Stimulated activated CD8-positive, alpha-beta memory T cell treated with anti-CD3 and anti-CD28 coated beads, Interleukin-4, amount 100 ng/mL, for 1 hour (primary cell): ENCODE measurements at places on chromosomes 11 and 22.

DNA sequence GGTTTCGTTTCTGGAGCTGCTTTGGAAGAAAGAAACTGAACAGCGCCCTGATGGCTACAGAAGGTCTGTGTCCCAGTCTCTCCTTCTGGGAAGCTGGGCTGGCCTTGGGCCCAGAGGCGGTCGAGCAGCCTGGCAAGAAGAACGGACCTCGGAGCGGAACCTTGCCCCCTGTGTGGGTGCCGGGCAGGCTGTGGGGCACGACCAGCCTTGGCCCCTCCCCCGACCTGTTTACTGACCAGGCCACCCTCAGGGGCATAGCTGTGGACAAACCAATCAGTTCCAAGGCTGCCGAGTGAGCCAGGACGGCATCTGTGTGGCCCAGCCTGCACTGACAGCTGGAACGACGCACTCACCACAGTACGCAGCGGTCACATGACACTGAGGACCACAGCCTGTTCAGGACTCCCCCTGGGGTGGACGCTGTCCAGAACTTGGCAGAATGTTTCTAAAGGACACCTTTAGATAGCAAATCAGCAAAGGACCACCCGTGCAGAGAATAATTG lies 7.2 kb downstream of the PIM3 start:
- DNase-seq: no peak

DNA sequence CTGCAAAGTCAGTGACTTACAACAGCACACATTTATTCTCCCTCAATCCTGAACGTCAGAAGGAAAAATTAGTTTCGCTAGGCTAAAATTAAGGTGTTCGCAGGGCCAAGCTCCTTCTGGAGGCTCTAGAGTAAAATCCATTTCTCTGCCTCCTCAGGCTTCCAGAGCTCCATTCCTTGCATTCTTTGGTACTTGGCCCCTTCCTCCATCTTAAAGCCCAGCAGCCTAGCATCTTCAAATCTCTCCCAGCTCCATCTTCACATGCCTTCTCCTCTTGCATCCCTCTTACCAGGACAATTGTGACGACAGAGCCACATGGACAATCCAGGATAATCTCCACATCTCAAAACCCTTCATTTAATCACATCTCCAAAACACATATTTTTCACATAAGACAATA lies 165.0 kb downstream of the GRIA4 start:
- DNase-seq: no peak

DNA sequence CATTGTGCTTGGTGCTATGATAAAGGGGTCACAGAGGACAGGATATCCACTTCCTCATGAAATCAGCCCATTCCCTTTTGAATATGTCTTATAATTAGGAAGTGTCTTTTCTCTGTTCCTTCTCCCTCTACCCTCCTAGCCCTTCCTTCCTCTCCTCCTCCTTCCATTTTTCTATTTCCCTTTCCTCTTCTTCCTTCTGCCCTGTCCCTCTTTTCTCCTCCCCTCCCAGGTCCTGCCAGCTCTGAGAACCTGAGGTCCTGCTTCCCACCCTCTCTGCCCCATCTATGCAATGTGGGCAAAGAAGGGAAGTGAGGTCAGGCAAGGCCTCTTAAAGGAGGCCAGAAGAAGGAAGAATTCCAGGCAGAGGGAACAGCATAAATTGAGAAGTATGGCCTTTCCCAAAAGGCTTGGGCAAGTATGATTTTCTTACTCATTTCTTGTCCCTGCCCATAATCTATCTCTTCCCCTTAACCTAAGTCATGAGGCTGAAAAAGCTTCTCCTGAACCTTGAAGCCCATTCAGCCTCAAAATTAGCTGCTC lies 7.7 kb upstream of the UBASH3B start:
- DNase-seq: no peak

DNA sequence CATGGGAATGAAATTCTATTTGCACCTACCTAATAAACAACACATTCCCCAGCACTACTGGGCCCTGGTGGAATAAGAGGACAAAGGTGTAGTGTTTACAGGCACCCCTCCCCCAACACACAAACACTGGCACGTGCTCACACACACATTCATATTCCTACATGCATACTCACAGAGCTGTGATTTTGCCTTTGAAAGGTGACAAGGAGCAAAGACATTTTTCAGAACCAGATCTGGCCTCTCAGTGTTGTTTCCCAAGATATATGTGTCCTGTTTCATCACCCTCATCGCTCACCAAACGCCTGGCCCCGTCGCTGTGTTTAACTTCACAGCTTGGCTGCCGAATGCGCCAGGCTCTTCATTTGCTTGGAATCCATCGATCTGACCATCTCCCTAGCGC lies 292.6 kb downstream of the NTM start:
- no peak for DNase-seq

DNA sequence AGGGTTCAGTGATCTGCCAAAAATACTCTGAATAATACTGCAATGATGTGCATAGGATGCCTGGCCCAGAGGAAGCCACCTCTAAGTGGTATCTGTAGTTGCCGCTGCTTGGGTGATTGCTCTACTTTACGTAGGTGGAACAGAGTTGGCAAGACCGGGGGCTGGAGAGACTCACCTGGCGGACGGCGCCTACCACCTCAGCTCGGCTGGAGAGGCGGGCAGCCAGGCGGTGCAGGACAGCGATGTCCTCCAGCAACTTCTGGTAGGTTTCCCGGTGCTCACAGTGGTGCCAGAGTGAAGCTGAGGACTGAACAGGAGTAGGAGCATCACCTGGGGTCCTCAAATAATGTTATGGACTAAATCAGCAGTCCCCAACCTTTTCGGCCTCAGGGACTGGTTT lies 34.5 kb upstream of the LYVE1 start:
- no peak for DNase-seq

DNA sequence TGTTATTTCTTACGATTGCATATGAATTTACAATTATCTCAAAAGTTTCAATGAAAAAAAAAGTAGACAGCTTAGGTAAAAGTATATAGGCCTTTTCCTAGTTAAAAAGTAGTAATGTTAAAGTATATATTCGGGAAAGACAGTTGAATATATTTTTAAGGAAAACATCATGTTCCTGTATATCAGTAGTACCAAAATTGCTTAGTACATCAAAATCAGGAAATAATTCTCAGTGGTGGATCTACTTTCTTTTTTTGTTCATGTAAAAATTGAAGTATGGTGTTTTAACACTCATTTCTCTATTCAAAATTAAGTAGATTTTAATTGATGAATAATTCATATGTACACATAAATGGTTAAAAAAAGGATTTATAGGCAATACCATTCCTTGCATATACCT lies 73.9 kb downstream of the USP47 start:
- no peak for DNase-seq

DNA sequence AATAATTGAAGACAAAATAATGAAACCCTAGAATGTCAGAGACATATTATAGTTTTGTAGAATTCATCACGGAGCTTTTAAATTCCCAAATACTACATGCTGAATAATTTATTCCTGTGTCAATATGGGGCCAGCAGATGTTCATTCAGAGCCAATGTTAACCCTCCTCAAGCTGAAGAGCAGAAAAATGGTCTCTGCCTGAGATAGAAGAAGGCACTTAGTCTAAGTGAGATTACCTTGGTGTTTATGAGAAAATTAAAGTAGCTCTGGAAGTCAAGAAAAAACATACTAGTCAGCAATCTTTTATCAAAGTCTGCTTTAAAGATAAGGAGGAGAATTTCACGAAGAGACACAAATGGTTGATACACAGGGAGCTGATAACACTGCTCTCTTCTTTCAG lies 328.2 kb downstream of the TTC28 start:
- DNase-seq: no peak

DNA sequence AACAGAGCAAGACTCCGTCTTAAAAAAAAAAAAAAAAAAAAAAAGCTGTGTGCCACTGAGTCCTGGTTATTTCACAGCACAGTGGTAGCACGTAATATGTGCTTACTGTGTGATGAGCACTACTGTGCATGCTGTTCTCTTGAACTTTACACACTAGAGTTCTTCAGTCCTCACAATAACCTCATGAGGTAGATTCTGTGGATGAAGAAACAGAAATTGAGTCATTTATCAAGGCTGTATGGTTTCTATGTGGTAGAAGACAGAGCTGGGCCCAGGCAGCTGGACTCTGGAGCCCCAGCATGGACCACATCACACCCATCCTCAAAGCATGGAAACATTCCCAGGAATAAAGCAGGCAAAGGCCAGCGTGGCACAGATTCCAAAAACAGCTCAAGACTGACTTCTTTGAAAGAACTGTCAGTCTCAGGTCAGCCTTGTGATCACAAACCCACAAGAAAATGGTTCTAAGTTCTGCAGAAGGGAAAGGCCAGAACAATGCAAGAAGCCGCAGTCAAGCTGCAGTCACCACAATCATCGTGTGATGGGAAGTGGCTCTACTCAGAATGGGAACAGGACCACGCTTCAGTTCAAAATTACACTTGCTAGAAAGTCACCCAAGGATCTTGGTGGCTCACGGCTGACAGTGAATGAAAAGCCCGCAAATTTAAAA lies 49.5 kb downstream of the MICAL3 start:
- DNase-seq: no peak

- no peak for DNase-seq
Measured at GRCh38 chr11:2451916-2452315, 7.1 kb downstream of the KCNQ1 start.

DNA sequence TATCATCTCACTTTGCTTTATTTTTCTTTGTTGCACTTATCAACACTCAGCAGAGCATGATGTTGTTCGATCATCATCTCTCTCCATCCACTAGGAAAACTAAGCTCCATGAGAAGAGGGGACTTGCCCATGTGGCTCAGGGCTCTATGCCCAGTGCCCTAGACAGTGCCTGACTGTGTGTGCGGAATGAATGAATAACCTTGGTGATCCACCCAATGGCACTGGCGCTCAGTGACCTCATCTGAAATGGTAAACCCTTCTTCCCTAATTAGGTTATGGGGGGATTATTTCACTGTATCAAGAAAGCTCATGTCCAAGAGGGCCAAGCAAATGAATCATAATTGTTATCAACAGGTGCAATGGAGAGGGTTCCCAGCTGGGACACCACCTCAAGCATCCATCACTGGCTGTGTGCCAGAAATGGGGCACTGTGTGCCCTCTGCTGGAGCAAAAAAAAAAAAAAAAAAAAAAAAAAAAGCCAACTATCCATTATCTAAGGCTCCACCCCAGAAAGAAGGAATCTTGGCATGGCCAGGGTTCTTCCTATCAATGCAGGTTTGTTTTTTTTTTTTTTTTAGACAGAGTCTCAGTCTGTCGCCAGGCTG lies 172.6 kb downstream of the LARGE1 start:
- DNase-seq: no peak

- DNase-seq: no peak
Measured at GRCh38 chr22:34414467-34415440, 494.5 kb upstream of the LARGE1 start.

DNA sequence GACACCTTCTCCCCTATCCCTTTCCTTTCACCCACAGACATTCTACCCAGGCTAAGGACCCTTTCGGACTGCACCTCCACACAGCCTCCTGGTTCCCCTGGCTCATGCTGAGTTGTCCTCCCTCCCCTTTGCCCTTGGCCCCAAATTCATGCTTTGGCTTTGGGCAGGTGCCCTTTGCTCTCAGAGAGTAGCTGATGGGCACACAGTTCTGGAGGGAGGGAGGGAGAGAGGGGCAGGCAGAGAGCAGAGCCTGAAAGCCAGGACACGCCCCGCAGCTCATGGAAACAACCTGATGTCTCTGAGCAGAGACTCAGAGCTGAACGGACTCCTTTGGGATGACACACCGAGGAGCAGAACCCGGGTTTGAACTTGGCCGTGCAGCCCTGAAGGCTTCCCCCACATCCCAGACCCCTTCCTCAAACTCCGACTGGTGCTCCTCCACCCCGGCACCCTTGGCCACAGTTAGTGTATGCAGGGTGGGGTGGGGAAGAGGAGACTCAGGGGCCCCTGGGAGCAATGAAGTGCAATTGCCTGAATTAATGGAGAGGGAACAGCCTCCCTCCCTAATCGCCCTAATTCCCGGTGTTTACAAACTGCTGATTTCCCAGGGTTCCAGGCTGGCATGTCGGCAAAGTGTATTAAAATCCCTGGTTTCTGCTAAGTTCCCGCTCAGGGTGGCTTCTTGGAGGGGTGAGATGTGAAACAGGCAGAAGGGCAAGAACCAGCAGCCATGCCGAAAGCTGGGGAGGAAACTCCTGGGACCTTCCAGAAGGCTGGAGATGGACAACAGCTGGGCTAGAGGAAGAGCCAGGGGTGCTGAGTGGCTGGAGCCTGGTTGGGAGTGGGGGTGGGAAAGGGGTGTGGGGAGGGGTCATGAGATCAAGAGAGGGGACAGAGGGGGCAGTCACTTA lies 71.2 kb upstream of the SHISAL1 start:
- DNase-seq: no peak

DNA sequence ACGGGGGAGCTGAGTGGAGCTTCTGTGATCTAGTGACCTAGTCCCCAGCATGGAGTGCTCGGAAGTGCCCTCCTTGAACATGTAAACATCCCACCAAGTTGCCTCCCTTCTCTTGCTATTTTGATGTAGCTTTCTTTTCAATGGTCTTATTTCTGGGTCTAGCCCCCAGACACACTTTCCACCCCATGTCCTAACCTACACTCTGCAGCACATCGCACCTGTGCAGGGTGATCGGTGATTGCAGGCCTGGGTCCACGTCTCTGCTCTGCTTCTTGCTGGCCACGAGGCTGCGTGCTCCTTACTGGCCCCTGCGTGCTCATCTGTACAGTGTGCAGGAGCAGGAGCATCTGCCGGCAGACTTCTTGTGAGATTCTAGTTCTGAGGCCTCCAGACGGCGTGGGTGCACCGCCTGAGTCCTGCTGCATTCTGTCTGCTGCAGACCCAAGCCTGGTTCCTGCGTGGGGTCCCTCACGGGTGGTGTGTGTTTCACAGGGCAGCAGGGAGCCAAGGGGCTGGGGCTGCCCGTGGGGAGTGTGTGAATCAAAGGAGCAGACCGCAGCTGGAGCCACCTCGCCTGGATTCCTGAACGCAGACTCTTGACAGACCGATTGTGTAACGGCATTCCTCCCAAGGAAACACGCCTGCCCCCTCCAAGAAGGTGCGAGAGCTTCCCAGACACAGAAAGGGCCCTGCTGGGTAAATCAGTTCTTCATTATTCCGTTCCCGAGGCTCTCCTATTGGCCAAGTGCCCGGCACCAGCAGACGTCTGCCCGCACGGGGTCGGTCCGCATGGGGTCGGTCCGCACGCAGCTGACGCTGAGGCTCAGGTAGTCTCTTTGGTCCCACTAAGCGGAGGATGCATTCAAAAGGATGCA lies 44.4 kb upstream of the MYEOV start:
- no peak for DNase-seq

DNA sequence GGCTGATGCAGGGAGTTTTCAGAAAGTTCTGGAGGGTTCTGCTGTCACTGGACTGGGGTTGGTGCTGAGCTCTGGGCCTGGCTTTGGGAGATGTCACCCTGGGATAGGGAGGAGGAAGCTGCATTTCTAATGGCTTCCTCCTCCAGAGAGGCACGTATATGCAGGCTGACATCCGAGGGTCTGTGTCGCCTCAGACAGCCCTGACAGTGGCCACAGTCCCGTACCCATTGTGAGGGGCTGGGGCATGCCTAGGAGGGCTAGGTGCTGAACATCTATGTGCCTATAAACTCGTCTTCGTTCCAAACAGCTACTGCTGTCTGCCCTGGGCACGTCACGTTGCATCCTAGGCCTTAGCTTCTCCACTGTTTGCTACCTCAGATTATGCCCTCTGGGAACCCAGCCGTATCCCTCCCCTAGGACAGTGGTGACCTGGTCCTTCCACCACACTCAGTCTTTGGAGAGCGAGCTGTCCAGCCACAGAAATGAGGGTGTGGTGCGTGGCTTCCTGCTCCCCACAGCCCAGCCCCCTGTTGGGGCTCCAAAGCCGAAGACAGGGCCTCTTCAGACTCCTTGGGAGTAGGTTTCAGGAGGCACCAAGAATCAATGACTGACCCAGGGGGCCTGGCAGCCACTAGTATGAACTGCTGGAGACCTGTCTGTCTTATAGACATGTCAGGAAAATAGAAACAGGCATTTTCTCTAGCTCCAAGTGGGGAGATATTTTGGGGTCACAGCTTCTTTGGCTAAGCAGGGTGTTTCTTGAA lies 26.4 kb downstream of the ADAMTS15 start:
- DNase-seq: no peak
